ENCODE measurements at places on chromosomes 5 and 9. TPM values are rescaled to one million over a fixed set of nuclear protein-coding genes. Genes with fewer than 3 reads are reported as not detected.
A peak's percentile ranks its signal among the peaks of the same experiment; 100 is the strongest.

PKN3 gene
- 4.9 TPM for total RNA-seq

C5orf58 gene
- not detected for total RNA-seq

RASEF gene
- 2.0 TPM for total RNA-seq

DNA sequence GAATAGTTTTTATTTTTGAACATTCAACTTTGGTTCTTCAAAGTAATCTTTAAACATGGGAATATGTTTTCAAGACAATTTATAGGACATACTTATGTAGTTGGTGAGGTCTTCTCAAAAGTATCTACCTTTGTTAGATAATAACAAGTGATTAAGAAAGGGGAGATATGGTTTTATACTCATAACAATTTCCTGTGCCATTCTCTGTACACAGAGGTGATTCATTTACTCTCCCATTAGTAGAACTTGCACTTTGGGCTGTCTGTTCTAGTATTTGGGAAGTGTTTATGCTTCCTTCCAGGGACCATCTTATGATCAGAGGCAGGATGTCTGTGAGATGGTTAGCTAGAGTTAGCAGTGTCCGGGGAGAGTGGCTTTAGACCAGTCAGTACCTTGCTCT lies 15.2 kb downstream of the LSM11 start:
- DNase-seq, result no peak

DNA sequence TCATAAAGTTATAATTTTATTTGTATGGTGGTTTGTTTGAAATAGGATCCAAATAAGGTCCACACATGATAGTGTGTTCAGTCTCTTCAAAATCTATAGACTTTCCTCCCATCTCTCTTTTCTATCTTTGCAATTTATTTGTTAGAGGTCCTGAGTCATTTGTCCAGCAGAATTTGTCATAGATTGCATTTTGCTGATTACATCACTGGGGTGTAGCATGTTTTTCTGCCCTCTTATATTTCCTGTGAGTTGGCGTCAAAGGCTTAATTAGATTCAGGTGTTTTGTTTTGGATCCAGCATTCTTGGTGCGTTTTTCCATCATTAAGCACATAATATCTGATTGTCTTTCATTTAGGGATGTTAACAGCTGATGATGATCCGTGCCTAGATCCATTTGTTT lies 15.0 kb downstream of the CYFIP2 start:
- no peak for DNase-seq

- DNase-seq, result no peak
Measured at GRCh38 chr9:16505199-16505598, 365.3 kb downstream of the BNC2 start.

DNA sequence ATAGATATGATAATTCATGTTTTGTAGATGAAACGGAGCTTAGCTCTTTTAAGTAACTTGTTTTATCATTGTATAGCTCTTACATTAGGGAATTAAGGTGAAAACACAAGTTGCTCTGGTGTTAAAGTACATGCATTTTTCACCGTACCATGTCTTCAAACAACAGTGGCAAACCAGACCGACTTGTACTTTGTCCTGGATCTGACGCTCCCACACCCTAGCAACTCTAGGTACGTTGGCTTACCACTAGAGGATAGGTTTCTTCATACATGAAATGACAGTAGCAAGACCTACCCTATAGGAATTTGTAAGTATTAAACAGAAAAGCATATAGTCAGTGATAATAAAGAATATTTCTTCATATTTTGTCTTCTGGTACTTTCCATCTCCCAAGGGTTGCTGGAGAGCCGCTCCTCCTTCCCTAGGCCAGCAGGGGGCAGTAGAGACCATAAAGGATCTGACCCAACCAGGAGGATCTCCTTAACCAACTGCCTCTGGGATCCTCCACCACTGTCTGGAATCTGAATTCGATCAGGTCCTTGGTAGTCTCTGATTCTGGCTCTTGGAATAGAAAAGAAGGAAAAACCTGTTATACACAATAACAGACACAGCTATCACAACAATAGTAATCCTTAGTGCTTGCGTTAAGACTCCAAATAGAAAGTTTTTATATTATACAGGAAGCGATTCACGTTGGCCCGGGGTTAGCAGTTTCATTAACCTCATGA lies 136.7 kb downstream of the CAVIN4 start:
- peak; percentile 68 for DNase-seq

DNA sequence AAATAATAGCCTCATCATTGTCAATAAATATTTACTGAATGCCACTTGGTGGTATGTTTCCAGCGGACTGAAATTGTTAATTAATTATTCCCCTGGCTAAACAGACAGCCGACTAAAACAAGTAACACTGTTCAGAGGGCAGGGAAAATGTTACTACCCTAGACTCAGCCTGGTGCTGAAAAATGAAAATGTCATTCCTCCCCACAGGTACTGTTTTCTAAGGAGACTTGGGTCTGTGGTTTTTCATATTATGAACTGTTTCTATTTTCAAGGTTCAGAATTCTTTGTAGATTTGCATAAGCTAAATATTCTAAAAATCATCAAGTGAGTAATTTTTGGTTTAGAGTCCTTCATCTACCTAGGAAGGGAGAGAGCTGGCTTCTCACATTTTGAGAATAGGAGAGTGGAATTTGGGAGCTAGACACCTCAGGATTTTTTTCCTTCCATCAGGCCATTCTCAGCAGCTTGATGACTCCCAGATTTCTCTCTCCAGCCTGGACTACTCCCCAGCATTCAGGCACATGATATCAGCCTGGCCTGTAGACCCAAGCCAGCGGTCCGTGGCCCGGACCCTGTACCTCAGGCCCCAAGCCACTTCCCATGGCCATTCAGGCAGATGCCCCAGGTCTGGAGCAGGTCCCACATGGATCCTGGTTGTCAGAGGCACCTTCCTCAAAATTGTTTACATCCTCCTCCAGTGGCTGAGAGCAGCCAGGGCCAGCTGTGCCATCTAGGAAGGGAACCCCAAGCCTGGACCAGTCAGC lies 24.4 kb downstream of the BHMT start:
- DNase-seq, result no peak

GRCh38 chr9:88767504-88767790 lies 223.8 kb upstream of the S1PR3 start:
- no peak for DNase-seq

- no peak for DNase-seq
Measured at GRCh38 chr5:143033535-143034250, 263.5 kb downstream of the ARHGAP26 start.

GRCh38 chr9:108083160-108083750 lies 593.7 kb upstream of the KLF4 start:
- DNase-seq, result no peak

- DNase-seq, result no peak
Measured at GRCh38 chr5:115319007-115319406, 22.6 kb upstream of the CCDC112 start.

DNA sequence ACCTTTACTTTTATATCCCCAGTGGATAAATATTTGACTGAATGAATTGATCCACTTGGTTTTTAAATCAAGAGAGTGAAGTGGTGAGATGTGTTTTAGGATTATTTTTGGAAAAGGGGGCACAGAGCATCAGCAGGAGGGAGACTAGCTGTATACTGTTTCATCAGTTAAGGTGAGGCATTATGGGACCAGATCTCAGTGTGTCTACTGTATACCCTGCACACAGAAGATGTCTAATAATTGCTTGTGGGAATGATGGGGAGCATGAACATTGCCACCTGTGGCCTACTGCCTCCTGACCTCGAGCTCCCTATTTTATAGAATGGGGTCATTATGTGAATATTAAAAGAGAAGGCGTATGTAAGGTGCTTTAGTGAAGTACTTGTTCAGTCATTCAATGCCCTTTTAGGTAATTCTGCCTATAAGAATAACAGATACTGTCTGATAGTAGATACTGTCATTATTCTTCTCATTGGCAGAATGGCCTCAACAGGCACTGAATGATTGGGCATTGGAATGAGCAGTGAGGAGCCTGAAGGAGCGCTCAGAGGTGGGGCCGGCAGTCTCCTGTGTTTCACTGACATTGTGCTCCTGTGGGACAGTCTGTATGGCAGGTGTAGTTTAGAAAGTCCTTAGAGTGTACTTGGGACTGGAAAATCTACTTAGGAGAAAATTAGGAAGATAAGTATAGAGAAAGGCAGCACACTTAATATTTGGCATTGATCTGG lies 47.4 kb upstream of the FAM120AOS start:
- DNase-seq, result no peak
